LHCN-M2 (cell line): ENCODE measurements at places on chromosomes 6 and 20. TPM values are rescaled to one million over a fixed set of nuclear protein-coding genes. Genes with fewer than 3 reads are reported as not detected.
A peak's percentile ranks its signal among the peaks of the same experiment; 100 is the strongest.

The WFDC8 gene
- total RNA-seq: not detected in 2 replicates

DNA sequence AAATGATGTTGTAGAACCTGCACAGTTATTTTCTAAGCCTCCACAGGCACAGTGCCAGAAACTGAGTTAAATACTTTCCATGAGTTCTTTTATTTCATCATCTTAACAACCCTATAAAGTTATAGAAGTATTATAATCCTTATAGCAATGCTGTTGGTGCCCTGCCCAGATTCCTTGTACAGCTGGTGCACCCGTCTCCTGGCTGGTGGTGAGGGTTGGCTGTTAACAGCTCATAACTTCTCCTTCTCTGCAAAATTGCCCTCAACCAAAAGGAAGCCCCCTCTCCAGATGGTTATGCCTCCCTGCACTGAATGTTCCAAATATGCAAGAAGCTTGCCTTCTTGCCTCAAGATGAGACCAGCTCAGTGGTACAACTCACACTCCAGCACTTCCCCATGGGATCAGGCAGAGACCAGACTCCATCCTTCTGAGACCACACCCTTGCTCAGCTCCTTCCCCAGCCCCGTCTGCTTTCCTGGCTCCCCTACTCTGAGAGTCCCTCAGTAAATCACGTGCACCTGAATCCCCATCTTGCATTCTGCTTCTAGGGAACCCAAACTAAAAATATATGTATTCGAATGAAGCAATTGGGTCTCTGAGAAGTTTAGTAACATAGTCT is 304.4 kb upstream of the PLCB4 start:
- DNase-seq: peak; percentile 23

DNA sequence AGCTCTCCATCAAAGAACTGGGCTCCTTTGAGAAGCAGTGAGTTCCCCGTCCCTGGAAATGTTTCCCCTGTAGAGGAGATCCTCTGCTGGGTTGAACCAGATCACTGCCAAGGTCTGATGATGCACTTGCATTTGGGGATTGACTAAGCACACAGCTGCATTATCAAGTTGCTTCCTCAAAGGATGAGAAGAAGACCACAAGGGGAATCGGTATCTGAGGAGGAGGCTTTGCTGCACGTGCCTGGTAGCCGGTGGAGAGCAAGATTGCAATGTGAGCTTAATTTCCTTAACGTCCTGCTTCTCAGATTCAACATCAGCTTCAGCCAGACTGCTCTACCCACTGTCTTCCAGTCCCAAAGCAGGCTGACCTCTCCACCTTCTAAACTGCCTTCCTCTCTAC is 128.8 kb upstream of the STMND1 start:
- no peak for DNase-seq

DNA sequence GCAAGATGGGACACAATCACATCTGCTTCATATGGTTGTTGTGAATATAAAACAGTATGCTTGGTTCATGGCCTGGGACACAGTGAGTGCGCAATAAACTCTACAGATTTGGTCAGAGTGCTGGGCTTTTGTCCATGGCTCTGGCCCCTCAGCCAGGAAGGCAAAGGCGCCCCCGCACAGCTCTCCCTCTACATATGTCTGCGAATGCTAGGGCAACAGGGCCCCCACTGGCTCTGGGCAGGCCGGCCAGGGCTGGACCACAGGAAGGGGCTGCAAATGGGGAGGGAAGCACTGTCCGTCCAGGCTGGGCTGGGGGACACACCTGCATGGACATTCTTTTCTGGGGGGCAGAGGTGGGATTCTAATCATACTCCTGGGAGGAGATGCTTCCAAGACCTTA is 151.8 kb upstream of the MLN start:
- DNase-seq: no peak

GRCh38 chr20:13355941-13356486 is 134.9 kb downstream of the ISM1 start:
- DNase-seq: peak; percentile 36

DNA sequence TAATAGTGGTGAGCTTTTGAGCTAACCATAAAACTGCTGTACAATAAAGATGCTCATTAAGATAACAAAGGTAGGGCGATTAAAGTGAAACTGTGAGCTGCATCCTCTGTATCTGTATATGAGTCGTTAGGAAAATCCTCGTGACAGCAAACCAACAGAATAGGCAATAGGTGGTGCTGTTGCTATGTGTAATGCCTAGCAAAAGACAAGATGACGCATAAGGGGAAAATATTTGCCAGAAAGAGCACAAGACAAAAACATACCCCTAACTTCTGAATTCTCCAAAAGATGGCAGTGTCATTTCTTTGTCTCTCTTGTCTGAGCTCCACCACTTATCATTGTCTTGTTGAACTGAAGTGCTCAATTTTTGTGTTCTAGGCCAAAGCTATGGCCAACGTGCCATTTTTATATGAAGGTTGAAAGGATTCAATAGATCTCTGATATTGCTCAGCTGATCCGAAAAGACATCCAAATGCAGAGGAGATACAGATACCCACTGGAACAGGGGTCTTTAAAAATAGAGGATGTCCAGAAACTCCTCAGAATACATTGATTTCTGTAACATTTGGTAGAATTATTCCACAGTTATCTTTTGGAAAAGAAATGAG is 56.3 kb upstream of the ANKEF1 start:
- peak; percentile 85 for DNase-seq

DNA sequence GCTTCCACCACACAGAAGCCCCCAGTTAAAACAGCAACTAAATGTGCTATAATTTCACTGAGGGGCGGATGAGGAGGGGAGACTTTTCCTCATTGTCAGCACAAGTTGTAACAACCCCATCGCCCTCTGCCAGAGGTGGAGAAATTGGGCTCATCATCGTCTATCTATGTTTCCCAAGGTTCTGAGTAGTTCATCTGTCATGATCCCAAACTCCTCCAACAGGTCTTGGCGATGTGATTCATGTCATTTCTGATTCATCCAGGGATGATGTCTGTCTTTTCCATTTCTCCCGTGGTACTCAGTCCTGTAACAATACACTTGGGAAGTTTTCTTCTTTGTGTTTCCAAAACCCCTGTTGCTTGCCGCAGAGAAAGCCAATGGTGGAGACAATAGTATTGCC is 51.0 kb downstream of the TFAP2A start:
- no peak for DNase-seq
